ENCODE measurements at places on chromosomes 2 and 18.

DNA sequence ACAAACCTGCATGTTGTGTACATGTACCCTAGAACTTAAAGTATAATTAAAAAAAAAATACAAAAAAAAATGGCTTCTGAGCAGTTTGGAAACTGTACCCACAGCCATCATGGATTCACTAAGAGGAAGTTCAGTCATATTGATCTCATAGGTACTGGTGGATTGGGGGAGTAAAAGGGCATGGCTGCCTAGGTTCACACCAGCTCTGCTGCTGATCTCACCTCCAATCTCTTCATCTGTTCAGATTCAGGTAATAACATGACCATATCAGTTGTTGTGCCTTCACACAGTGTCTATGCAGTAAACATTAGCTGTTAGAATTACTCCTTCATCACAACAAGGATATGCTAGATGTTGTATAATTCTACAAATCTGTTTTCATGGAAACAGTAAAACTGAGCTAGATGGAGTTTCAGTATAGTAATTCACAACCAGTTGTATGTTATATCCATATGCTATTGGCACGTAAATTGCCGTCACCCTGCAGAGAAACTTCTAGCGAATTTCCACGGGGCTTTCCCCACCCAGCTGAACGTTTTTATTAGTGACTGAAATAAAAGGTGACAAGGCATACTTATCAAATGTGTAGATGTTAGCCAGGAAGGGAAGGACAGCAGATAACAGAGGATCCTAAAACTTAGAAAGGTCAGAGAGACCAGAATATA lies 59.3 kb upstream of the ITM2C start:
- DNase-seq, result no peak

GRCh38 chr2:33730804-33731203 lies 131.7 kb upstream of the FAM98A start:
- DNase-seq, result no peak

GRCh38 chr2:200306931-200307723 lies 634 bp downstream of the SPATS2L start:
- no peak for DNase-seq

- no peak for DNase-seq
Measured at GRCh38 chr2:144826105-144826504, 306.2 kb upstream of the ZEB2 start.

All from NCI-H1105 treated with DMSO at 0.1 percent for 48 hours (cell line).